Myocyte (in vitro differentiated cells): ENCODE measurements at places on chromosomes 5 and 9.

- DNase-seq: peak; percentile 83
Measured at GRCh38 chr9:114285166-114285867, 37.6 kb upstream of the ORM1 start.

DNA sequence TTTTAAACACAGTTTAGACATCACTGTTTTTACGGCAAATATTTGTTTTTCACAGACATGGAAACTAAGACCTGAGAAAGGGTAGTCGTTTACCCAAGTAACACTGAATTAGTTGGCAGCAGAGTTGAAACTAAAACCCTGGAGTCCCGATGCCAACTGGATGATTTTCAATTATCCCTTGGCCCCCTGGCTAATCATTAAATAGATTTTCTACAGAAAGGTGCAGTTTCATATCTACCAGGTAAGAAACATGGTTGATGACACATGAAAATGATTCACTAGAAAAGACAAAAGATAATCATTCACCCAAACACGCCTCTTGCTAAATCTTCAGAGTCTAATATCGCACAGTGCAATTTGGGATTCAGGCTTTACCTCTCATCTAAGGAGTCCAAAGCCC is 136.9 kb downstream of the SEMA5A start:
- no peak for DNase-seq

- DNase-seq: no peak
Measured at GRCh38 chr5:135941711-135942110, 13.1 kb downstream of the LECT2 start.

GRCh38 chr5:29896646-29897045 is 1296.8 kb upstream of the CDH6 start:
- DNase-seq: no peak

- DNase-seq: peak; percentile 48
Measured at GRCh38 chr9:3138231-3139229, 294.6 kb upstream of the PUM3 start.

DNA sequence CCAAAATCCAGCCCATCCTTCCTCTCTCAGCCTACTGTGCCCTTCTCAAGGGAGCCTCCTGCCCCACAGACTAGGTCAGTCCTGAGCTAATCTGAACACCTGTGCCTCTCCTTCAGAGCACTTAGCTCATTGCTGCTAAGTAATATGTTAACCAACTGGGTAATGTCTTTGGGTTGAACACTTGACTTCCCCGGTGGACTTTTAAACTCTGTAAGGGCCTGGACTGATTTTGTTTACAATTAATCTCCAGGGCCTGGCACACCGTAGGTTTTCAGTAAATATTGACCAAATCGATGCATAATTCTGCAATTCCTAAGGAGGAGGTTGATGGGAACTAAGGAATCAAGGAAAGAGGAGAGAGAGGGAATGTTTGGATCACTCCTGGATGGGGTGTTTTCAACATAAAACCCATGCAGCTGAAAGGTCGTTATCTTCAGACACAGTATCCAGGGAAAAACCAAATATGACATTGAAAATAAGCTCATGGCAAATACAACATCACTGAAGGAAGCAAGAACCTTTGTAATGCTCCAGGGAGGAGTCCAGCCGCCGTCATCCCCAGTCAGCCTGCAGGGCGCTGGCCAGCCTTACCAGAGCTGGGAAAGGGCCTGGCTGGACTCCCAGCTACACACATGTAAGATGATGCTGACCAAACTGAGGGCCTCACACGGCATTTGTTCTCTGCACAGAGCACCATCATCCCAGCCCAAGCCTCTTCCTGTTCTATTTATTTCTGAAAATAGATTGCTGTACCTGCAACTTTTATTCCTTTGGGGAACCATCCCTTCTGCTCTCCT is 166.3 kb downstream of the C5orf15 start:
- peak; percentile 16 for DNase-seq

DNA sequence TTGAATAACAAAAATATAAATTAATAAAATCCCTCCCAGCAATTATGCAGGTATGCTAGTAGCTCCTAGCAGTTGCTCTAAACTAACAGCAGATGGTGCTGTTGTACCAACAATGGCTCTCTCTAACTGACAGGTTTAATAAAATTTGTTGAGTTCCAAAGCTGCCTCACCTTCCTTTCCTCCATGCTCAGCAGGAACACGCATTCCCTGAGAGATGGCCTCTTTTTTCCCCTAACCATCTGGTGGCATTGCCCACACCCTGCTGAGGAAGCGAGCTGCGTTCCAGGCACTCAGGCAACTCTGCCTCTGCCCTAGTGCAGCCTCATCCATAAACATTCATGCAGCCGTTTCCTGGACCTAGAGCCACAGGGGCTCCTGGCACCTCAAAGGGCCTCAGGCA is 106.2 kb downstream of the KLHL3 start:
- peak; percentile 64 for DNase-seq

GRCh38 chr5:77798456-77798855 is 22.3 kb upstream of the TBCA start:
- DNase-seq: no peak

- peak; percentile 63 for DNase-seq
Measured at GRCh38 chr9:113343732-113344231, 3.7 kb upstream of the WDR31 start.

DNA sequence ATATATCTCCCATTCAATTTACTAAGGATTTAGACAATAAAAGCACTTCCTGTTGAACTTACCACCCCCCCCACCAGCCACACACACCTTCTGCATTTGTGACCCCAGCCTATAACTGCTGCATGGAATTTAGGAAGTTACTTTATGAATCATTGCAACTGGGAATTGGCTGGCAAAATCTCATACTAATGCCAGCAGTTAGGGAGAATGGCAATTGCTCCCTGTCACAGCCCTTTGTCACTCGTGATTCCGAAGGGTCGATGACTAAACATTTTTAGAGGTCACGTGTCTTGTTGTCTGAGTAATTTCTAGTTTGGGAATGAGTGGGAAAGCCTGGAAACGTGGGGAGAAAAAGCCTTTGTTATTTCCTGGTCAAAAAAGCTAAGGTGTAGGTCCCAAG is 46.6 kb upstream of the PCA3 start:
- peak; percentile 73 for DNase-seq

DNA sequence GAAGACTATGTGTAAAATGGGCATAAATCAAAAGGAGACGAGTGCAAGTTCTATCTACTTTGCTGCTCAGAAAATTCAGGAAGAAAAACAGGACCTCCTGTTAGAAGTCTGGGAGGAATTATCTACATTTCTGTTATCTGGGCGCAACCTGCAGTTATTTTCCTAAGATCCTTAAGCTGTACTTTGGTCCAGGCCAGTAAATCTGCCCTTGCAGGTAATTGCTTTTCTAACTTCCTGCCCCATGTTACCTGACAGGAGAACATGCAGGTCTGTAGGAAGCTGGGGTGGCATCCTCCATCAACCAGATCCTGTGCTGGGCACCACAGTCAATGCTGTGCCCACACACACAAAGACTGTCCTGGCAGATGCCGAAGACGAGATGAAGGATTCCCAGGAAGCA is 5.7 kb downstream of the CCNJL start:
- DNase-seq: no peak

DNA sequence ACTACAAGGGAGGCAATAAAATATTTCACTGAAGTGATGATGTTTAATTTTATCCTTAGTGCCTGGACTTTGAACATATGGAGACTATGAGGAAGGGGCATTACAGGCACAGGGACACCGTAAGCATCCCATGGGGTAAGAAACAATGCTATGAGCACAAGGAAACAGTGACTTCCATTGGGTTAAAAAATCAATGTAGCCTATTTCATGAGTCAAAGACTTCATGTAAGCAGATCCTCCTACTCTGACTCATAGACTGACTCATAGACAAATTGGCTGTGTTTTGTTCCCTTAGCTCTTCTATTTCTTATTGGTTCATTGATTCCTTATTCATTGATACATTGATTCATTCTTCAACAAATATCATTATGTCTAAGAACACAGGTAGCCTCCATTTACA is 351.0 kb downstream of the PRELID2 start:
- peak; percentile 23 for DNase-seq

- no peak for DNase-seq
Measured at GRCh38 chr5:113295111-113295539, 139.7 kb downstream of the TSSK1B start.

DNA sequence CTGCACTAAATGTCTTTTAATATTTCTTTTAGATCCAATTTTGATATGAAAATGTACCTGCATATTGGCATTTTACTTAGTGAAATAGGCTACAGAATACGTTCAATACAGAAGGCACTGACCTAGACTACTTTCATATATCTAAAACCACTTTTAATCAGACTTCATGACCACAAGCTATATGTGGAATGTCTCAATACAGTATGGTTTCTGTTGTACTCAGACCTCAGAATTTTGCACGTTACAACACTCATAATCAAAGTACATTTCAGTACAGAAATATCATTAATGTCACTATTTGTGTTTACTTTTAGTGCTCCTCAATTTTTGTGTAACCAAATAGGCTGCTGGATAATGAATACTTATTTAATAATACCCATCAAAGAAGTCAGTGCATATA is 74.8 kb downstream of the MEF2C start:
- no peak for DNase-seq

DNA sequence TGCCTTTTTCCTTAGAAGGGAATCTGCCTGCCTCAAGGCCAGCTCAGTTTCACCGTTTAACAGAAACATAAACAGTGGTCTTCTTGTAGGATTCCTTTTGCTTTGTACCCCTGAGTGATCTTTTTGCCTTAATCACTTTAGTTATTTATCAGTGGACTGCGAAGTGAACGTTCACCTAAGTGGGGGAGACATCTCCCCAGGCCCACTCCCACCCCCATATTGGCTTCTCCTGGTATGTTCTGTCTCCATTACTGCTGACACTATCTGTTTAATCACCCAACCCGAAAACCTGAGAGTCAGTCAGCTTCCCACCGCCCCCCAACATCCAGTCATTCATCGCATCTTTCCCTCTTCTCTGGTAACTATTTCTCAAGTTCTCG is 1.4 kb downstream of the SKP2 start:
- no peak for DNase-seq

DNA sequence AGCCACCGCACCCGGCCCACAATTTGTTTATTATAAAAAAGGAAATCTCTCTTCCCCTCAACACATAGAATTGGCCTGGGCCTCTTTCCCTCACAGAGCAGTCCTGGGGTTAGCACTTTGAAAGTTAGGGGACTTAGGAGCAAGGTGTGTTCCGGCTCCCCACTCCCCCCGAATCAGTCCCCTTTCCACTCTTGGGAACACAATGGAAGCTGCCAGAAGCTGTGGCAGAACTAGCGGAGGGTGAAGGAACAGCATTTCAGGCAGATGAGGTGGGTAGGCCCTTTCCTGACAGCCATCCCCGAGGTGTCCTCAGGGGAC is 16.4 kb upstream of the C5orf47 start:
- no peak for DNase-seq

DNA sequence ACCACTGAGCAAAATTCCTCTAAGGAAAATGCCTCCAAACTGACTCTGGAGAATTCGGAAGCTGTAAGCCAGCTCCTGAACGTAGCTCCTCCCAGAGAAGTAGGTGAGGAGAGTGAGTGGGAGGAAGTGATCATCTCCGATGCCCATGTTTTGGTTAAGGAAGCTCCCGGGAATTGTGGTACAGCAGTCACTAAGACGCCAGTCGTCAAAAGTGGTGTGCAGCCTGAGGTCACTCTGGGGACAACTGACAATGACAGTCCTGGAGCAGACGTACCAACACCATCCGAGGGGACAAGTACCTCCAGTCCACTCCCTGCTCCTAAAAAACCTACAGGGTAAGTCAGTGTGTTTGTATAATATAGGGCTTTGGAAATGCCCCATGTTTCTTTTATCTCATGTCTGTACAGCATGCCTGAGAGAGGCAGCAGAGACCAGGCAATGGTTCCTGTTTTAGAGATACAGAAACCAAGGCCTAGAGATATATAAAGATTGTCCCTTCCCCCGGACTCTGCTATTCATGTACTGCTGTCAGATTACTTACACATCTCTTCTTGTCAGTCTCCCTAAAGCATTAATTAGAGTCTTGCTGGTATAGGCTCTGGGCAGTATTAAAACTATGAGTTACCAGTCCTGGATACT is 23.9 kb downstream of the HMGXB3 start:
- peak; percentile 51 for DNase-seq
